ENCODE measurements at places on chromosomes 7 and 10.

DNA sequence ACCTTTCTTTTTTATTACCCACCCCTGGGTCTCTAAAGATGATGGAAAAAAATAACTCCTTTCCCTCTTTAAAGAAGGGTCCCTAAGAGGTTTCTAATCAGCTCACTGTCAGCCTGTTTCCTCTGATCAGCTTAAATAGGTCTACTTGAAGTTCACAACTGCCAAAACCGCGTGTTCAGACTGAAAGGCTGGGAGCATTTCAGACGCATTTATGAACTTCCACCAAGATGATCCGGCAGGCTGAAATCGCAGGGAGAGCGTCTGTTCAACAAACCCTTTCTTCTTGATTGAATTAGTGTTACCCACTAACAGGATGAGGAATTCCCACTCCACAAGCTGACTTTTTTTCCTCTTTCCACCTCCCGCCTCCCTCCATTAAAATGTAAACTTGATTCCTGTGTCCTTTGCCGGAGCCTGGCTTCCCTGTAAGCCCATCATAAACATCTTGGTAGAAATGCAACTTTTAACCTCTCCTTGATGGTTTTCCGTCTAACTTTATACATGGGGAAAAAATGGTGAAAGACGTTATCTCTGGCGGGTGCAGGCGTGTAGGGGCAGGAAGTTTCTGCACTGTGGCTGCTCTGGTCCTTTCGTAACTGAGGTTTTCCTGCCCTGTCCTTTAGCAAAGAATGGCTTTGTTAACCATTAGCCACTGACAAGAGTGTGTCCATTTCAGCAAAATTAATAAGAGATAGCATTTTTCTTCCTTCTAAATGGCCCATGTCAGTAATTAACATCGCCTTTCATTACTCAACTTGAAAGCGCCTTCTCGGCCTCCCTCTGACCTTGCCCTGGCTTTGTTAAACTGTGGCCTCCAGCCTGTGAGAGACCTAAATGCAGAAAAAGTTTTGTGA is 130.7 kb downstream of the BAMBI start:
- DNase-seq: no peak

DNA sequence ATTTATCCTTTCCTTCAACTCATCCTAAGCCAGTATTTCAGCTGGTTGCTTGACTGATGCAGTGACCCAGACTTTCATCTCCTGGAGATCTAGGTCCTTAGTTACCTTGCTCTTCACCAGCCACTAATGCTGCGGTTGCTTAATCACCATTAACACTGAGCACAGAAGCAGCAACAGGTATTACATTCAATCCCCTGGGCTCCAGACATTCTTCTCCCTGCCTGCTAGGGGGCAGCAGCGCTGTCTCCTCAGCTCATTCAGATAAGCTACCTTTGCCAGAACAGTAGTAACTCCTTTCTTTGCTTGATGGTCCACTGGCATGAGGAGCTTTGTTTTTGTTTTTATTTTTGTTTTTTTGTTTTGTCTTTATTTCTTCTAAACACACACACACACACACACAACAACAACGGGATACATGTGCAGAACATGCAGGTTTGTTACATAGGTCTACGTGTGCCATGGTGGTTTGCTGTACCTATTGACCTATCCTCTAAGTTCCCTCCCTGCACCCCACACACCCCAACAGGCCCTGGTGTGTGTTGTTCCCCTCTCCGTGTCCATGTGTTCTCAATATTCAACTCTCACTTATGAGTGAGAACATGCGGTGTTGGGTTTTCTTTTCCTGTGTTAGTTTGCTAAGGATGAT is 1043.2 kb upstream of the C7orf33 start:
- no peak for DNase-seq

GRCh38 chr10:30531751-30532530 is 97.6 kb downstream of the LYZL2 start:
- no peak for DNase-seq

DNA sequence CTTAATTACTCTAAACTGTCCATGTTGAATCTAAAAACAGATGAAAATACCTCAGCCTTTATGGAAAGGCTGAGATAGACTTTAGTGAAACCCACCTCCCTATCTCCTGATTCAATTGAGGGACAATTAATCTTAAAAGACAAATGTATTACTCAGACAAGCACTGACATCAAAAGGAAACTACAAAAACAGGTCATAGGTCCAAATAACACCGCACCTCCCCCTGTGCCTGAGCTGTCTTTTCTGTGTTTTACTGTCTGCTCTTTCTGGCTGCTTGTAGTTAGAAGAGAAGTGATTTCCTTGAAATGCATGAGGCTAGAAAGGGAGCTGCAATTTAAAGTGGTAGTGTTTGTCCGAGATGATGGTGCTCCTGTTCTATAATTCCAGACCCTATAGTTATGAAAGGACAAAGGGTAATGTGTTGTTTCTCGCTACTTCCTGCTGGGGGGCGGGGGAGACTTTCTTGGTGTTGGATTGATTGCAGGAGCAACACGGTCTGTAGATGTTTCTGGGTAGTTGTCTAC is 16.0 kb downstream of the AKR1C8 start:
- DNase-seq: no peak

- DNase-seq: no peak
These were observed 3.7 kb upstream of the IFIT1B start for GRCh38 chr10:89373916-89374711.

Measured in CD4-positive, alpha-beta memory T cell (primary cell).